SK-N-MC (cell line): ENCODE measurements at places on chromosomes 1 and 21.
A peak's percentile ranks its signal among the peaks of the same experiment; 100 is the strongest.

- no peak for DNase-seq
Measured at GRCh38 chr1:966135-966703, at the start of gene PLEKHN1. Gene PLEKHN1, plus strand, starts transcription at chr1:966482. Its CDS starts 50 bp downstream, at chr1:966532.

- DNase-seq = no peak
Measured at GRCh38 chr1:25821112-25821476, 1.3 kb downstream of the MTFR1L start.

DNA sequence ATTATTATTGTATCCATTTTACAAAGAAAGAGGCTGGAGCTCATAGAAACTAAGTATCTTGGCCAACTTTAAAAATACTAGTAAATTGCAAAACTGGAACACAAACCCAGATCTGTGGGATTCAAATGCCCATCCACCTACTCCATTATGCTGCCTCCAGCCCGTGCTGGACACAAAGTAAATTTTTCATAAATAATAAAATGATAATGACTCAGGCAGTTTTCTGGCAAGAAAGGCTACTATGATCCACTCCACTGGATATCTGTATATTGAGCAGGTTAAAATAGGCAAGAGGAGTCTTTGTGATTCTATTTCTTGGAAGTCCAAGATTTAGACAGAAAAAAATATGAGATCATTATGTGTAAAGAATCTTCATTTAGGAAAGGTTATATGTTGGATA is 138.3 kb upstream of the DUSP10 start:
- no peak for DNase-seq

DNA sequence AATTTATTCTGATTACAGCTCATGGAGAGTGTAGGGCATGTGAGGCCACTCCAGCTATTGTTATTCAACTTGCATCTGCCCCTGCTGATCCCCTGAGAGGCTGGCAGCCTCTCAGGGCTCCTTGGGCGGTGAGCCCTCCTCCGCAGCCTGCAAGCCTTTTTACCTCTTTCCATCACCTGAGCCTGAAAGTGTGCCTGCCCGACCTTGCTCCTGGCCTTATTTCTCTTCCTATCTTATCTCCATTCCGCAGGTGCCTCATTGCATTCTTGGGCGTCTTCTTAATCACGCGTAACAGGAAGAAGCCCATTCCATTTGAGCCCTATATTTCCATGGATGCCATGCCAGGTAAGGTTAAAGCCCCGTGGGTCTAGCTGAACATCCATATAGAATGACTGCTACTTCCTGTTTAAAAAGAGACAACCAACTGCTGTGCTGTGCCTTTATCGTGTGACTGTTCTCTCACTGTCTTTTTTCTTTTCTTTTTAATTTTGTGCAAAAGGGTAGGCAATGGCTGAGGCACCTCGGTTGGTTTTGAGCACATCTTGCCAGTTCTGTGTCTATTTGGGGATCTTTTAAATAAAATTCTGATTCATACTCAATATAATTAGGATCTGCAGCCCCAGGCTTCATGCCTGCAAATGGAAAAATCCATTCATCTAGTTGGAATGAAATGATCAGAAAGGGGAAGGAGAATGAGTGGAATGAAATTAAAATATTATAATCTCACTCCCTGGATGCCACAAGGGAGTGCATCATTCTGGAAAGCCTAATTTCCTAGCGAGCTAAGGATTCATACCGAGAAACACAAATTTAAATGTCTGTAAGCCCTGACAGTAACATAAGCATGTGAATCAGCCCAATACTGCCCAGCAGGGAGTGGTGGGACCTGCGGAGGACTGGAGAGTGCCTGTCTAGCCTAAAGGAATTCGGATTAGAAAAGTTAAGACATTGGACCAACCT is 38.6 kb upstream of the RCAN3 start:
- no peak for DNase-seq

DNA sequence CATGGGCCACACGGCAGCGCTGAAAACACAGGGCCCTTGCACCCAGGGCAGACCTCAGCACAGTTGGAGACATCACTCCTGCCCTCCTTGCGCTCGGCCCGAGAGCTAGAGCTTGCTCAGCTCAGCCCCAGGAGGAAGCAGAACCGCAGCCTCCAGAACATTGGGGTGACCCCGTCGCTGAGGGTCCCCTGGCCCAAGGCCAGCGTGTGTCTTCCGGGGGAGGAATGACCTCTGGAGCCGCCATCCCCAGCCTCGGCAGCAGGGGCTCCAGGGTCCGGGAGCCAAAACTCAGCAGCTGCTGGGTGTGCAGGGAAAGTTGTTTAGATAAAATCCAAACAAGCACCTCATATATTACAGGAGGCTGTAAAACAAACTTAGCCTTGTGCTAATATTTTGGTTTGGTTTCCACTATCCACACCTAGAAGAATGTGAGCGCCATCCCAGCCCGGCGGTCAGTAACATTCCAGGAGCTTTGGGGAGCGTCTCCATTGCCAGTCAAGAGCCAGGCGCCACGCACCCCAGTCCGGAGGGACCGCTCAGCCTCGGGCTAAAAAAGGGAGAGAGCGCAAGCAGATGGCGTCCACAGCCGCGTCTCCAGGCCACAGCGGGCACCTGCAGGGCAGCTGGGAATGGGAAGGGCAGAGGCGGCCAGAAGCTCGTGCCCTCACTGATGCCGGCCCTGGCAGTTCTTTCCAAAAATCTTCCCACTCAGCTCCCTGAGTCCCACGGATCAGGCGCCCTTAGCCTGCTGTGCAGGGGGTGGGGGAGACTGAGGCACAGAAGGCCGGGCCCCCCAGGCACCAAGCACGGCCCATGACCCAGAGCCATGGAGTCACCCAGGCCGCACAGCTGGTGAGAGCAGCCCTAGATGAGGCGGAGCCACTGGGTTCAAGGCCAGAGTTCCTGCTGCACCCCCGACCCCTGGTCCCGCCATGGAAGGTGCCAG is 52.0 kb downstream of the SLX9 start:
- DNase-seq = no peak

- DNase-seq = no peak
Measured at GRCh38 chr1:145719230-145720079, at the start of gene CD160. Gene CD160, plus strand, starts transcription at chr1:145719499. Its CDS starts 8,829 bp downstream, at chr1:145728328.

DNA sequence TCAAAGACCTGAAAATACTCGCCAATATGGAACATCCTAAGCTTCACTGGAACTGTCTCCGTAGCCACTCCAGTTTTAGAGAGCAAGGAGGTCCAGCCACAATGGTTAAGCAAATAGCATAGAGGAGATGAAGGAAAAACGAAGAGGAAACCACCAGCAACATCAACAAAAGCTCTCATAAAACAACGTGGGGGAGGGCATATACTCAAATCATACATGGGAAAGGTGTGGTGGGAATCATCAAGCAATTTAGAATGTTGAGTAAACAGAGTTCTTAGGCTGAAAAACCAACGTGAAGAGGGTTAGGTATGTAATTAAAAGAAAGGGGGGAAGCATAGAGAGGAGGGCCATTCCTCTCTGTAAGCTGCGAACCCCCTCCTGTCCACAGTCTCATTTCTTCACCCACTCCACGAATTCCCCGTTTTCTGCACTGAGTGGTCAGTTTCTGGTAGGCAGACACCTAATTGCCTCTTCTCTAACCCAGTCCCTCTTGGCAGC is 1.0 kb downstream of the TMEM59 start:
- DNase-seq = no peak

- no peak for DNase-seq
Measured at GRCh38 chr1:5423109-5423508, 569.1 kb downstream of the NPHP4 start.

DNA sequence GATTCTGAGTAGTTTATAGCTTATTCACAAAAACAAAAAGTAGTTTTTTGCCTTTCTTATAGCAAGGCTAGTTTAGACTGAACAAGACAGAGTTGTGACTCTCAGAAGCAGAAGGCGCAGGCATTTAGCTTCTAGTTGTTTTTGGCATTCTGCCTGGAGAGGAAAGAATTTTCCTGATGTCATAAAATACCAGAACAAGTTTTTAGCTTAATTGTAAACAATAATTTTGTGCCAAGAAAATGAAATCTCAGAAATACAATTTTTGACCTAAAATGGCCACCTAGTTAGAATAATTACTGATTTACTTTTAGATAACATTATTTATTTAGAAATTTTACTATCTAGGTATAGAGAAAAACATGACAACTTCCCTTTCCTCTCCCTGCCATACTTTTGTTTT is 1.0 kb downstream of the DNAJB4 start:
- DNase-seq = peak; percentile 58

DNA sequence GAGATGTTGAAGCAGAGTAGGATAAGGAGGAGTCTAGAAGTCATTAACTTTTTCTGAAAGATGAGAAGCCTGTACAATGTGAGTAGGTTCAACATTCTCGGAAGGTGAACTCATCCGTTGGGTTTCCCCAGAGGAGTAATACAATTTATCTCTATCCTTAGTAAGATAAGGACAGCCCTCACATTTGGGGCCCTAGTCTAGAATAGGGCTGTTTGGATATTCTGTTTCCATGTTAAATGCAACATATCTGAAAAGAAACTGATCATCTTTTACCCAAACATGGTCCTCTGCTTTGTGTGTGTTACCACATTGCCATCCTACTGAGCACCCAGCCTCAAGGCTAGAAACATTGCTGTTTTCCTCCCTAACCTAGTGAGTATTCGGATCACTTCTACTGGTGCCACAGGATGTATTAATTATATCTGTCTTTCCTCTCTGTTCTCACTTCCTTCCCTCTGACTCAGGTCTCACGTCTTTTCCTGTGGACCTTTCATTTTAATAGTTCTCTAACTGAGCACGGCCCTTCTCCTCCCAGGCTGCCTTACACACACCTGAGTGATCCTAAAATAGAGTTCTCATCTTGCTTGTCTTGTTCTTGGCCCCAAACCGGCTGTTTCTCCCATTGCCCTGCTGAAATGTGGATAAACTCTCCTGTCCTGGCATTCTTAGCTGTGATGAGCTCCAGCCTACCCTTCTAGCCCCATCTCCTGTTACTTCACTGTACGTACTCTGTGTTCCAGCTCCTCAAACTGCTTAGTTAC is 91.7 kb downstream of the CDC14A start:
- DNase-seq = no peak

GRCh38 chr1:67491280-67491679 is 61.1 kb upstream of the SERBP1 start:
- DNase-seq = no peak

DNA sequence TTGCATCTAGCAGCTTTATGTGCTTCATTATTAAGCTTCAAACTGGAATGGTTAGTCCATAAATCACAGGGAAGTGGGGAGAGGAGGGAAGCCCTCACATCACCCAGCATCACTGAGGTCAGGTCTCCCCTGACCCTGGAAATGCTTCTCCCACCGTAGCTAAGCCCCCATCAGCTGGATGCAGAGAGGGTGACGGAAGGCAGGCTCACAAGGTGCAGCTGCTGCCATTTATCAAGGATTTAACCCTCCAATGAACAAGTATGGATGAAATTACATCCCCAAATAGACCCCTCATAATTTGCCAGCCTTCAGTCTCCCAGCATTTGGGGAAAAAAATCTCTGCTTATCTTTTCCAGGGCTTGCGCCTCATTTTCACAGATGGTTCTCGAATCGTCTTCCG is 60.8 kb downstream of the PGM1 start:
- DNase-seq = no peak

DNA sequence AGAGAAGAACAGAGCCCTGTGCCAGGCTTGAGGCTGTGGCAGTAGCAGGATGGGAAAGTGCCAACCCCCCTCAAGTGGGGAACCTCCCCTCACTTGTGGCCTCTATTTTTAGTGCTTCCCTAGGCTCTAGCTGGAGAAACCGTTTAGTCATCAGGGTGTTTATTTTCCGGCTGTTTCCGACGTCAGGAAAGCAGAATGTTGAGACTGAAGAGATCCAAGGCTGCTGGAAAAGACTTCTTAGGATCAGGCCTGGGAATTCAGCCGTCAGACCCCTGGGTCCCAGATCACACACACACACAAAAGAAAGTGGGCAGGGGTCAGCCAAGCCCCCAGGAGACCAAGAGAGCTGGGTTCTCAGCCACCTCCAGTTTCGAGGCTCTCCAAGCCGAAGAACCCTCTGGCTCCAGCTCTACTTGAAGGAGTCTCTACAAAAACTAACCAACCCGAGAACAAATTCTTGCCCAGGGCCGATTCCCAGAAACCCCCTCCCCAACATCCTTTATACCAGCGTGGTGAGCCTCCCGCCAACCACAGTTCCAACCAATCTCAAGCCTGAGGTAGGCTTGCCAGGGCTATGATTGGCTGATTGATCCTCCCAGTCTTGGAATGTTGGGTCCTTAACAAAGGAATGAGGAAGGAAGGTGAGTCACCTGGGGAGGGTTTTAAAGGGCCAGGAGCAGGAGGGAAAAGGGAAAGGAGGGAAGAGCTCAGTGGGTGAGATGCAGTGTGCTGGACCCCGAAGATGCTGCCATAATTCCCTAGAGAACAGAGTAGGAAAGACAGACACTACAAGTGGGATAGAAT is 2.5 kb upstream of the MEF2D start:
- no peak for DNase-seq

DNA sequence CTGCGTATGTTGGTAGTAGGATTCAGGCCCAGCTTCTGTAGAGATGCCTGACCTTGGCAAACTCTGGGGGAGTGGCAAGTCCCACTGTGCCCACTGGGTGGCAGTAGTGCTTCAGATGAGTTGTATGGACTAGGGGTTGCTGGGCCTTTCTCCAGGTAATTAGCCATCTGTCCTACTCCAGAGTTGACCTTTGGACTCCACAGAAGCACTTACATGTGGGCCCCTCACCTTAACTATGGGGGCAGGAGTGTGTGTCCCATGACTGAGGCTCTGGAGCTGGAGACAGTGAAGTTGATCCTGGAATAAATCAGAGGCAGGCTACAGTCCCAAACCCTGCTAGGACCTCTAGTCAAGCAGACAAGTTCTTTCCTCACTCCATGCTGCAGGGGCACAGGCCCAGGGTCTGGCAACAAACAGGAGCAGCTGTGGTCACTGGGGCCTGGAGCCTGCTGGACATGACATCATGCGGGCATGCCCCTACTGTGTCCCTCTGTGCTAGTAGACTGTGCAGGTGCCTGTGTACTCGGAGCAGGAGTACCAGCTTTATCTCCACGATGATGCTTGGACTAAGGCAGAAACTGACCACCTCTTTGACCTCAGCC is 4.6 kb downstream of the DMAP1 start:
- DNase-seq = peak; percentile 14

GRCh38 chr1:49028396-49028795 is 251.7 kb upstream of the BEND5 start:
- no peak for DNase-seq

DNA sequence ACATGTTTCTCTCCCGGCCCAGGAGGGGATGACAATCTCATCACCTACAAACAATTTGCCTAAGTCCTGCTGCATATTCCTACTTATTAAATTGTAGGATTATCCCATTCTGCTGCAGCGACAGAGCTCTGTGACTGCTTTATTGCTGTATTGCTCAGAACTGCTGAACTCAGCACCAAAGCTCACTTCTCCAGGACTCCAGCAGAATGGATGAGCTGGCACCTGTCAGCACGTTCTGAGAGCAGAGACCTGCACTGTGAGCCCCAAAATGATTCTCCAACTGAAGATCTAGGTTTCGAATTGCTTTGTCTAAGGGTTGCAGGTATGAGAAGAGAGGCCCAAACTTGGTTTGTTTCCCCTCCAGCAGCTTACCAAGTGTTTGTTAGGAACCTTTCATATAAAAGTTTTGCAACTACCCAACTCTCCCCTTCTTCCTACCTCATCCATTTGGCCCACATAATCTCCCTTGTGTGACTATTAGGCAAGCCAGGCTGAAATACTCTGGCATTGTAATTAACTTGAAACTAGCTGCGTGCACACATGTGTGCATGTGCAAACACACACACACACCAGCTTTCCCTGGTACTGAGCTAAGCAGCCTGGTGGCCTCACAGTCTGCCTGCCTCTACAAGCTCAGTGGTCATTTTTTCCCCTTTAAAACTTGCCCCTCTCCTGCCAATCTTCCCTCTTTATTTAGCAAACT is 161.4 kb upstream of the CAMK1G start:
- no peak for DNase-seq

- no peak for DNase-seq
Measured at GRCh38 chr1:115238336-115239147, 99.5 kb downstream of the NGF start.

- no peak for DNase-seq
Measured at GRCh38 chr1:152718238-152718637, 10.3 kb downstream of the LCE4A start.
